ENCODE measurements at places on chromosomes 2 and 18.

DNA sequence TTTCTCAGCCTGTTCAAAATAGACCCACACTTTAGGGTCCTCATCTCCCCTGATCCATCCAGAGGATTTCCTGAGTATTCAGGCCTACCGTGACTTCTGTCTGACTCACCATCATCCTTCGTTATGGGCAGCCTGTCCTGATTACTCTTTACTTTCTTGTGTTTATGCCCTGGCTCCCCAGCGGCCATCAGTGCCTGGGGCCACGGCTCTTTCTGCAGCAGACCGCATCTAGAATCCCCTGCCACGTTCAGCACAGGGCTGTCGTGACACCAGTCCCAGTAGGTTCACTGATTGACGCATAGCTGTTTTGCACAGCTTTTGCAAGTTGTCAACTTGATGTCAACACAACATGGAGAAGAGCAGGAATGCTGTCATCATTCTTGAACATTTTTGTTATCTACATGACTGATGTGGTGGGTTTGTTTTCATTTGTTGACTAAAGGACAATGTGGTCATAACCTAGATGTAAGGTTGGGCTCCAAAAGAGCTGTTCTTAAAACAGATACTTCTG lies 225.6 kb downstream of the HAUS1 start:
- no peak for ATAC-seq

- ATAC-seq: peak; percentile 93
Observed at GRCh38 chr2:30927465-30928075, 120.3 kb upstream of the CAPN13 start.

GRCh38 chr2:222039821-222040220 lies 259.0 kb downstream of the PAX3 start:
- no peak for ATAC-seq

DNA sequence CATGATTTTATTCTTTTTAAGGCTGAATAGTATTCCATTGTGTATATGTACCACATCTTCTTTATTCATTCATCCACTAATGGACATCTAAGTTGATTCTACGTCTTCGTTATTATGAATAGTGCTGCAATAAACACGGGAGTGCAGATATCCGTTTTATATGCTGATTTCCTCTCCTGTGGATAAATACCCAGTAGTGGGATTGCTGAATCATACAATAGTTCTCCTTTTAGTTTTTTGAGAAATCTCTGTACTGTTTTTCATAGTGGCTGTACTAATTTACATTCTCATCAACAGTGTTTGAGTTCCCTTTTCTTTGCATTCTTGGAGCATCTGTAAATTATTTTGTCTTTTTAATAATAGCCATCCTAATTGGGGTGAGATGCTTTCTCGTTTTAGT lies 114.5 kb downstream of the RGPD3 start:
- ATAC-seq: peak; percentile 16

GRCh38 chr2:184597571-184597991 lies 748 bp upstream of the ZNF804A start:
- peak; percentile 33 for ATAC-seq

DNA sequence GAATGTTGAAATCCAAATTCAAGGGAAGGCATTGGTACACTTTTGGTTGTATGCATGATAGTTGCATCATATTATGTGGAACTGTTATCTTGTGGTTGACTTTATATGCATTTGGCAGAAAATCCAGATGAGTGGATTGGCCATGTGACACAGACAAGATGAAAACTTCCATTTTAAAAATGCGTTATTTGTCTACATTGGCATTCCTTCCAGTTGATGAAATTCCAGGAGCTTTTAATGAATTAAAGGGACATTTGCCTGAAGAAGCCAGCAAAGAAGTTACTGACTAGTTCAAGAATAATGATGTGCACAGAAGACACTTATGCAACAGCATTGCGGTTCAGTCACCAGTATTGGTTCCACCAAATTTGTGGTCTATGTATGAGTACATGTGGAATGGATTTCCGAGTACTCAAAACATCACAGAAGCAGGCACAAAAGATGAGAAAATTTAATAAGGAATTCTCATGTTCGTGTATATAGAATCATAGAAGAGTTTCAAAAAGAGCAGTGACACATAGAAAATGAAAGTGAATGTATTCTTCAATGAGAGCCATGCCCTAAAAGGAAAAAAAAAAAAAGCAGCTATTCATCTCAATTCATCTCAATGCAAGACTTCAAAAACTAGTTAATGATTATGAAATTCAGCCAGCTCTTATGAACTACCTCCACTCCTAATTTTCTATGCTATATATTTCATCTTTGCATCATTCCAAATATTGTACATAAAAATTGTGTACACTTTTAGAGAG lies 232.1 kb downstream of the RBM43 start:
- no peak for ATAC-seq

DNA sequence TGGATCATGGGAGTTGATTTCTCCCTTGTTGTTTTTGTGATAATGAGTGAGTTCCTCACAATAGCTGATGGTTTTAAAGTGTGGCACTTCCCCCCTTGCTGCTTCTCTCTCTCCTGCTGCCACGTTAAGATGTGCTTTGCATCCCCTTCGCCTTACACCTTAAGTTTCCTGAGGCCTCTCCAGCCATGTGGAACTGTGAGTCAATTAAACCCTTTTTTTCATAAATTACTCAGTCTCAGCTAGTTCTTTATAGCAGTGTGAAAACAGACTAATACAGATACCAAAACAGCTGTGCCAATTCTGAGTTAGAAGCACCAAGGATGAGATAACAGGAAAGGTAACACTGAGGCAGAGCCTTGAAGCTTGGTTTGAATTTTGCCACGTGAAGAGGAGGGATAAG lies 44.7 kb downstream of the ITSN2 start:
- no peak for ATAC-seq

DNA sequence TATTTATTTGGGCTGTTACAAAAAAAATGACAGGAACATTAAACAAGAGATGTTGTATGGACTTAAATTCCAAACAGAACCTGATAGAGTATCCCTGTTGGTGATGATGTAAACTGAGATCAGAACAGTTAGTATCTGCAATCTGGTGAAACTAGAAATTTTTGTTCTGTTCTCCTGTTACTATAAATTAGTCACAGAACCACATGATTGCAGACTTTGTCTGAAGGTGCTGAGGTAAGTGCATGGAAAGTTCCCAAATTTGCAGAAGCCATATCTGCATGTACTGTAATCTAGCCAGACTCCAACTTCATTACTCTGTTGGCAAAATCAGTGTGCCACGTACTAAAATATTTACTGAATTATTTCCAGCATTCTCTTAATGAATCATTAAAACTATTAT lies 516.3 kb upstream of the FSIP2 start:
- ATAC-seq: no peak
